CMK (cell line): ENCODE measurements at places on chromosomes 7 and 10.

DNA sequence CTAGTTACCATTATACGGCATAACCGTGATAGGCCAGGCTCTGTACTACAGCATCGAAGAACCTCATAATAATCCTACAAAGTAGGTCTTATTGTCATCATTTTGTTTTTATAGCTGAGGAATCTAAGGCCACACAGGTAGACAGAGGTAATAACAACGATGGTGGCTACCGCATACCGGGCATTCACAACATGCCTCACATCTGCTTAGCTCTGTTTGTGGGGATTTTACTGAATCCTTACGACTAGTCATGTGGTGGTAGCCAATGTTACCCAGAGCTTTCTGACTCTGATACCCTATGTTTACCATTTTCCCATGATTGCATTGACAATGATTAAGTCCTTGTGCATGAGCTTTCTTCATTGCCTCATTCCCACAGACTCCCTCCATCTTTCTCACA, 269.4 kb downstream of the TCF7L2 start:
- DNase-seq, result no peak

DNA sequence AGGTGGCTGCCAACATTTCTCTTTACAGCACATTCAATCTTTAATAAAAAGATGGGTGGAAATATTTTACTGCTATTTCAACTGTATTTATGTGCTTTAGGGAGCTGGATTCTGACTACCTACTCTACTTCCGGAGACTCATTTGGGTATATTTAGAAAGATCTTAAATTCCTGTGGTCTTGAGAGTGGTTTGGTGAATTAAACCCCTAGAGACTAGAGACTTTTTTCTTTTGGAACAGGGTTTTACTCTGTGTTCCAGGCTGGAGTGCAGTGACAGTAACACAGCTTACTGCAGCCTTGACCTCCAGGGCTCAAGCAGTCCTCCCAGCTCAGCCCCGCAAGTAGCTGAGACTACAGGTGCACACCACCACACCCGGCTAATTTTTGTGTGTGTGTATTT, 79.0 kb upstream of the HABP2 start:
- no peak for DNase-seq

DNA sequence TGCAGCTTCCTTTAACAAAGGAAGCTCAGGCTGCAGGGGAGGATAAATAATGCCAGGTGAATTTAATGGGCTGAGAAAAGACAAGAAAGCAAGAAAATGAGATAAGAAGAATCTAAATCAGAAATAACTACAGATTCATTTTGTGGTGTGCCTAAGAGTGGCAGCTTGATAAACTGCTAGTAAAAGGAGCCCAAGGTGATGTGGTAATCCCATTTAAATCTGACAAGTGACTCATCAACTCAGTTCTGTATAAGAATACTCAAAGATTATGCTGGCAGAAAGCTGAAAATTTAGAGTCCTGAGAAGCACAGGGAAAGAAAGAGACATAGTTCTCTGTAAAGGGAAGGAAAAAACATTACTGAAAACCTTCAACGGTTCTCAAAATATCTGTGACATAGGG, 109.4 kb upstream of the PDE1C start:
- DNase-seq, result no peak

DNA sequence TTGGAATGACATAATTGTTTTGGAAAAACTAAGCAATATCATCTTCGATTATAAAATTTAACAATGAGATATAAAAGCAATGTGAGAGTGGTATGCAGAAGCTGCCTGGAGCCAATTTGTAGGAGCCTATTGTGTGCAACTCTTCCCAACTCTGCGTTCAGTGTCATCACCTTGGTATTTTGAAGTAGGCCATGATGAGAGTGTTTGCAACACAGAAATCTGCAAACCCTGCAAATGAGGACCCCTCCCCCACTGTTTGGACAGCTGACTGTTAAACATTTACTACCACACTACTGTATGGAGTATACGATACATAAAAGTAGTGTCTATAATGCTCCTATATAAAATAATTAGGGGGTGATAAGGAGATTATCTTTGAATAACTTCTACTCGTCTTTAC, 531.3 kb downstream of the ATRNL1 start:
- no peak for DNase-seq

DNA sequence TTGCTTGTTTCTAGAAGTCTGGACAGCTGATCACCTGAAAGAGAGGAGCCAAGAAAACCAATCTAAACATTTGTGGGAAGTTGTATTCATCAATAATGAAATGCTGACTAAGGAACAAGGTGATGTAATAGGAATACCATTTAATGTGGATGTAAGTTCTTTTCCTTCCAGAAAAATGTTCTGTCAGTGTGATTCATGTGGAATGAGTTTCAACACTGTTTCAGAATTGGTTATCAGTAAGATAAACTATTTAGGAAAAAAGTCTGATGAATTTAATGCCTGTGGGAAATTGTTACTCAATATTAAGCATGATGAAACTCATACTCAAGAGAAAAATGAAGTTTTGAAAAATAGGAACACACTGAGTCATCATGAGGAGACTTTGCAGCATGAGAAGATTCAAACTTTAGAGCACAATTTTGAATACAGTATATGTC, 39.8 kb upstream of the ZNF37A start:
- DNase-seq, result no peak

GRCh38 chr10:59896191-59896590, 10.2 kb downstream of the CCDC6 start:
- no peak for DNase-seq

DNA sequence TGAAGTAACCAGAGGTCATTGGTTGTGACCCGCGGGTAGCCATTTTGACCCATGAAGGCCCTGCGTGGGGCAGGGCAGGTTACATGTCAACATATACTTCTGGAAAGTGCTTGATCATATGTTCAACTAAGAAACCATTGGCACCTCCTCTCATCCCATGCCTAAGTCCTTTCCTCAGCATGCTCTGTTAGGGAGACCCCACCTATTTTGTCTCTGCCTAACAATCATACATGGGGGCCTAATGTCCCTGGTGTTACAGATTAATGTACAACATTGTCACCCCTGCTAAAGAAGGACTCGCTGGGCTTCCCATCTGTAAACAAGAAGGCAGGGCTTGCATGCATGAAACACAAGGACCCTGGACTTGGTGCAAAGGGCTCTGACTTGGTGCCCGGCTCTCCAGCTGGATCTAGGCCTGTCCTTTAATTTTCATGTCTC, 133.7 kb upstream of the TNS3 start:
- no peak for DNase-seq

GRCh38 chr7:89605362-89605761, 548.9 kb upstream of the STEAP1 start:
- DNase-seq, result no peak

DNA sequence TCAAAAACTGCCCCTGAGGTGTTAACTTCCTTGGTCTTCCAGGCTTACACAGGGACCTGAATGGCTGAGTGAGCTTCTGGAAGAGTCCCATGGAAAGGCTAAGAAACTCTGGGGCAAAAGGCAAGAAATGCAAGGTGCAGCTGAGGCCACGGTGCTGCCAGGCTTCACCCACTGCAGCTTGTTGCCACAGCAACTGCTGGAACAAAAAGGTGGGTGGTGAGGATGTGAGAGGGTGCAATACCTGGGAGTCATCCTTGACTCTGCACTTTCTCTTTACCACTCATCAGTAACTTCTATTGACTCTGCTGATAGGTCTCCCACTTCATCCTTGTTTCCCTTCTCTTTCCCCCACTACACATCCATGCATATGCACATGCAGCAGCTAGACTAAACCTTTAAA, 258.6 kb downstream of the BMPER start:
- no peak for DNase-seq

DNA sequence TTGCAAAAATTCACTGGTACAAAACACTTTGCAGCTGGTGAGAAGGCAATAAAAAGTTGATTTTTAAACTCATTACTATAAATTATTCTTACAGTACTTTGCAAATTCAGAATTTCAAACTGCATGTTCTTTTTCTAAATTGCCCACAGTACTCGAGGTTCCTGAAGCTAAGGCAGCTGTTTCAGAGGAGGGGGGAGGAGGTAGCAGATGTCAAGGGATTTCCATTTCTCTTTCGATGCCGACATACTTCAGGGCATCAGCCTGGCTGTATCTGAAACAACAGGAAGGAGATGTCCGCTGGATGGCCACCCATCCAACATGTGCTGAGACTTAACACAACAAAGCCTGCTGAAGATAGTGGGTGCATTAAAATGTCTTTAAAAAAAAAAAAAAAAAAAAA, 76.7 kb downstream of the EZH2 start:
- DNase-seq, result no peak

- no peak for DNase-seq
Observed at GRCh38 chr10:53843736-53844362, 957.2 kb downstream of the PCDH15 start.

DNA sequence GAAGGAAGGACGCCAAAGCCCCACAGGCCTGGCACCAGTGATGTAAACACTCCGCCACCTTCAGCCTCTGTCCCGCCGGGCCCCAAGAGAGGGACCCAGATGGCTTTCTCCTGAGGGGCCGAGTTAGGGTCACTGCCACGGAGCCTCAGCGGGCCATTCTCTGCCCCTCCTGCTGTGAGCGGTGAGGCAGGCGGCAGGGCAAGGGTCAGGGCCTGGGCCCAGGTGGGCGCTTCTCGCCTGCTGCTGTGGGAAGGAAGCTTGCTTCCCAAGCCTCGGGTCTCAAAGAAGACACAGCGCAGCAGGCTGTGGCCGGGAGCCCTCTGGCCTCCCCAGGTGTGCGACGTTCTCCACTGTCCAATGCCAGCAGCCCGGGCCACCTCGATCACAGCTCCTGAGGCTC, 84.8 kb downstream of the PROSER2 start:
- no peak for DNase-seq
